ENCODE measurements at places on chromosomes 1 and 21.

- DNase-seq: no peak
Observed at GRCh38 chr1:16433030-16433429, 4.2 kb downstream of the SPATA21 start.

GRCh38 chr1:174364996-174365736 is 82.6 kb upstream of the GPR52 start:
- DNase-seq: no peak

DNA sequence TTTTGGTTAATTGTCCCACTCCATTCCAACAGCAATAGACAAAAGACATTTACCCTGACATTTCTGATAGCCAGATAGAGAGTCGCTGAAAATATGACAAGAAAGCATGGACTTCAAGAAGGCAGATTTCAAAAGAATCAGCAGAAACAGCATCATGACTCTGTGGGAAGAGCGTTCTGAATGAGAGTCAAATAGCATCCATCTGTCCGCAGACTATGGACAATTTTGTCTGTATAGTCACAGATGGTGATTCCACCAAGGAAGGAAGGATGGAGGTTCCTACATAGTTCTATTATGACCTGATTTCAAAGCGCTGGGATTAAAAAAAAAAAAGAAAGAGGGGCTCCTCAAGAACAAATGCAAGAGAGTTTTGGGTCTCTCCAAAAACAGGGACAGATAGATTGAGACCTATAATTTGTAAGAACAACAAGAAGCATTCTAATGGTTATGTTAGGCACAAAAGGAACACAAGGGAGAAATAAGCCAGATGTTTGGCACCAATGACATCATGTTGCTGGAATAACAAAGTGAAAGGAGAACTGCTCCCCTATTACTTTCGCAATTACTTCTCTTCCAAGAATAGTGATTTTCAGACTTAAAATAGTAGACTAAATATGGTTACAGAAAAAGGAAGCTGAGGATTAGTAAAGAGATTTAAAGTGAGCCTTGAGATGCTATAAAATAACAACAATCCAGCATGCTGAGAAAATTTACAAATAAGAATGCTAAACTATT is 28.5 kb downstream of the NIBAN1 start:
- no peak for DNase-seq

DNA sequence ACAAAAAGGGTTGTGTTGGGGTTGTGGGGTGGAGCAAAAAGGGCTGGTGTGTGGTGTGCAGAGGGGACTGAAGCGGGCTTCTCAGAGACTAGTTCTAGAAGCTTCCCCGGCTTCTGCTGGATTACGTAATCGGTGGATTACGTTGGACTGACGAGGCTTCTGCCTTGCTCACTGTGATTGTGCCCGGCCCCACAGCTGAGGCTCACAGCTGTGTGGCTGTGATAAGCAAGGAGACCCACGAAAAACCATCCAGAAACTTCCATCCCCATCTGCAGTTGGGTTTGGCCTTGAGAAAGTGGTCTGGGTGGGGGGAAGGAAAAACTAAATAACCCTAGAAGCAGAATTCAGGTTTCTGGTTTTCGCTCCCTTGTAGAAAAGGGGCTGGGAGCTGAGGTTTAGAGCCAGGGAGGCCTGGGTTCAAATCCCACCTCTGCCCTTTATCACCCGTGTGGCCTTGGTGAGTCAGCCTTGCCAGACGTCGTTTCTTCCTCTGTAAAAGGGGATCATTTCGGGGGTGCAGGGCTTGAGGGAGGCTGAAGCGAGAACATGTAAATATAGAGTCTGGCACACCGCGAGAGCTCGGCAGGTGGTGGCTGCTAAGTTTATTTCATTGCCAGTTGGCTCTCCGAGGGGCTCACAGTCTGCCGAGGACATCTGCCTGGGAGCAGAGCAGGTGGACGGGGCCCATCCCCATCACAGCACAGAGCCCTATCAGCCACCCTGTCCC is 30.4 kb upstream of the DISP3 start:
- no peak for DNase-seq

DNA sequence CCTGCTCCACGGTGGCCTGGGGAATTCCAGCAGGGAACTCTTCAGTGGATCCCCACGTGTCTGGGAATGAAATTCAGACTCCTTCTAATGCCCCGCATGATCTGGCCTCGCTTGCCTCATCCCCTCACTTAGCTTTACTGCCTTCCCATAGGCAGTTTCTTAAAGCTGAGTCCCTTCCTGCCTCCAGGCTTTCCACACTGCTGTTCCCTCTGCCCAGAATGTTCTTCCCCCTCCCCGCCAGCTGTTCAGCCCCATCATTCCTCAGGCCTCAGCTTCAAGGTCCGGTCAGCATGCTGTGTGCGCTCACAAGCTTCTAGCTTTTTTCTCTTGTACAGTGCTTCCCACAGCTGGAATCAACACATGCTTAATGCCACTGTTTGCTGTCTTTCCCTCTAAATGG is 54.9 kb upstream of the WASF2 start:
- DNase-seq: no peak

GRCh38 chr1:89966656-89967055 is 28.3 kb upstream of the ZNF326 start:
- no peak for DNase-seq

GRCh38 chr21:19510057-19510456 is 1106.5 kb upstream of the TMPRSS15 start:
- DNase-seq: no peak

DNA sequence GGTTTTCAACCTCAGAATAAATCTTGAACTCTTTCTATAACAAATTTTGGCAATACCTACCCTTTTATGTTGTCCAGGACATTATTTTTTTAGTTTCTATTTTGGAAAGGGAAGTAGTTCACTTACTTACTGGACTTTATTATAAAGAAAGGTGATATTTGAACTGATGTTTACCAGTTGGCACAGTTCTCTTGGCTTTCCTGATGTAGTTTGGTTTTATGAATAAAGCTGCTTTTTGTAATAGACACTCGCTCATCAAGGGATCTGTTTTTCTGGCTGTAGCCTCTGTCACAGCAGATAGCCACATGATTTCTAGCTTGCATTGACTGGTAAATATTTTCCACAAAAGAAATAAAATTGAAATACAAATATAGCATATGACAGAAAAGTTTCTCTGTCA is 40.9 kb upstream of the METTL18 start:
- DNase-seq: no peak

DNA sequence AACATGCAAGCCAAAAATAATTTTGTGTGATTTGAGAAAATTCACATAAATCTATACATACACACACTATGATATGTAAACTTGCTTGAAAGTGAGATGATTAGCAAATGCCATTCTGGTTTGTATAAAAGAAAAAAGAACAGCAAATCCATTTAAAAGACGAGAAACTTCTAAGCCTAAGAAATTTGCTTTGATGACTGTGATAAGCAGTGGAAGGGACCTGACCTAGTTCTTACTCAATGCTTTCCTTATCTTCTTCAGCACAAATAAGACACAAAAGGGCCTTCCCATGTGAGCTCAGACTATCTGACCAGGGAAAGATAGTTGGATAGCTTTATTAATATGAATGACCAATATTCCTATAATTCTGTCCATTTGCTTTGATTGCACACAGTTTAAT is 25.3 kb upstream of the NMNAT2 start:
- no peak for DNase-seq

- DNase-seq: no peak
Observed at GRCh38 chr1:15258833-15259621, 12.0 kb downstream of the FHAD1 start.

- DNase-seq: no peak
Observed at GRCh38 chr1:155967341-155968050, 10.9 kb downstream of the ARHGEF2 start.

DNA sequence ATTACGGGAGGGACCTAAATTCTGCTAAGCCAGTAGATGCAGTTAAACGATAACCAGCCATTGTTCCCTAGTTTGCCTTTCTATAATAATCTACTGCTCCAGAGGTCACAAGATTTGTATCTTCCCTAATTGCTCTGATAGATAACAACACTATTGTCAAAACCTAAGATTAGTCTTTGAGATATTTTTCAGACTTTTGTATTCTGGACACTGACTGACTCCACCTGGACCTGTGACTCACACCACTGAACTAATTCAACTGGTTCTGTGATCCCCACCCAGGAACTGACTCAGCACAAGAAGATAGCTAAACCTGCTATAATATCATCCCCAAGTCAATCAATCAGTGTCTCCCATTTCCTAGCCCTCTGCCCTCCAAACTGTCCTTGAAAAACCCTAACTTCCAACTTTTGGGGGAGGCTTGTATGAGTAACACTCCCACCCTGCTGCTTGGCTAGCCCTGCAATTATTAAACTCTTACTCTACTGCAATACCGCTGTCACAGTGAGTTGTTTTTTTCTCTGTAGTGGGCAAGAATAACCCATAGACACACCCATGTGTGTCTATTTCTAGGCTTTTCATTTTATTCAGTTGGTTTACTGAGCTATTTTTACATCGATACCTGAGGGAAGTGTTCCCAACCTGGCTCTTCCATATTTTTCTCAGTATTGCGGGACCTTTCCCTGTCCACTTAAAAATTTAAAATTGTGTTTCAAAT is 11.2 kb downstream of the KIFAP3 start:
- DNase-seq: no peak

DNA sequence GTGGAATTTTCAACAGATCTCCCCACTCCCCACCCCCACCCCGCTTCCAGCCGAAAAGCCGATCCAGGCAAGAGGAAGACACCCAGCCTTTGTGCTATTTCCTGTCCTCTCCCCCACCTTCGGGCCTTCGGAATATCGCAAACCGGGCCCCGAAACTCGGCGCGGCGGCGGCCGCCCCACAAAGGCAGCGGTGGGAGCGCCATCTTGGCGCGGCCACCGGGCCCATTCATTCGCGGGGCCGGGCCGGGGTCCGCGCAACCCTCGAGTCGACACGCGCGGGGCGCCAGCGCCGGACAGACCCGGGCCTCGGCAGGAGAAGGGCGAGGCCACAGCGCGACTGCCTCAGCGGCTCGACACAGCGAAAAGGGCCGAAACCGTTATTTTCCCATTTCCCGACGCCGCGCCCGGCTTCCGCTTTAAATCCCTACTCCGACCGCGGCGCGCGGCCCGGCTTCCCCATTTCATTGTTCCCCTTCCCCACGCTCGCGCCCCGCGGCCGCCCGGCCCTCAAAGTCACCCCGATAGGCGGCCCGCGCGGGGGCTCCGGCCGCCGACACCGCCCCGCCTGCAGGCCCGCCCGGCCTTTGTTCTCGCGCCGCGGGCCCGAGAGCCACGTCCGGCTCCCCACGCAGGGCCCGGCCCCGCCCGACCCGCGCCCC is 911 bp downstream of the GNB1 start:
- DNase-seq: peak; percentile 34

DNA sequence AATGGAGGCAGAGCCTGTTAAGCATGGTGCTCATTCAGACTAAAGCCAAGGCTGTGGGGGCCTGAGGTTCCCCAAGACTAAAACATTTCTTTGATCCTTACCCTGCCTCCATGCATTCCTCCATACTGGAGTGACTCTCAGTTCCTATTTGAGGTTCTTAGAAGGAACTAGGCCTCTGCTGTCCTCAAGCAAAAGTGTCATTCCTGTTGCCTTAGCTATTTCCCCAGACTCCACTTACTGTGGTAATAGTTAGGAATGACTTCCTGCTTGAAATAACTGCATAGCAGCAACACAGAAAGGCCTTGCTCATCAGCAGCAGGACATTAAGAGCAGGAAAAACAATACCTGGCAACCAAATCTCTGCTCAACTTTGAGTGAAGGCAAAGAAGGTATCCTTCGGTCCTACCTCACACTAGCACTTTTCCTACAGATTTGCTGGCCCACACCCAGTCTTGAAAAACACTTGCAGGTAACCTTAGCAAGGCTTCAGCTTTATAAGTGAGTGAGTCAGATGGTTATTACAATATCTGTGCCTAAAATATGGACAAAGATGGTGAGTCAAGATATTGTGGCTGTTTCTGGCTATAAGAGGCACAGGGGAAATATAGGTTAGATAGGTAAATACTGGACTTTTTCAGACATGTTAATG is 14.8 kb downstream of the LRRC41 start:
- DNase-seq: no peak

- DNase-seq: peak; percentile 39
Observed at GRCh38 chr1:234893725-234894630, 234.7 kb downstream of the TOMM20 start.

DNA sequence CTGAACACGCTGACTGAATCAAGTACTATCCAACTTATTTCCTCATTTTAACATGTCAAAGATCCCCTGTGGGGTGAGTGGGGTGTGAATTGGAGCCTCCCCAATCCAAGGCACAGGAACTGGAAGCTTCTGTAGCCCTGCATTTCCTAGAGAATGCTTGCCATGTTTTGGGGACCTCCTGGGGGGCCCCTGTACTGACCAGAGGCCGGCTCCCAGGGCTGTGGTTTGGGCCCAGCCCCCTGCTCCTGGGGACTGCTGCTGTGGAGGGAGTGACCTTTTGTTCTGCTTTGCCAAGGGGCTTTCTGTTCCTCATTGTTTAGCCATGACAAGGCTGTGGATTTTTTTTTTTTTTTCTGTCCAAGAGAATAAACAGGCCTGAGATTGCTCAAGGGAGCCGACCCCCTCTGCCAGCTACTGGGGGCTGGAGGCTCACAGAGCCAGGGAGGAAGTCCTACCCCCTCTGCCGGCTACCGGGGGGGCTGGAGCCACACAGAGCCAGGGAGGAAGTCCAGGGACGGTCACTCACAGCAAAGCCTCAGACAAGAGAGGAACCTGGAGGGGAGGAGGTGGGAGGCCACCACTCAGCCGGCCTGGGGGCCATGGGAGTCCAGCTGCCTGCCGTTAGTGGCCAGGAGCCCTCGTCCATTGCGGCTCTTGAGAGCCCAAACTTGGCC is 17.4 kb downstream of the TNFRSF1B start:
- DNase-seq: no peak

DNA sequence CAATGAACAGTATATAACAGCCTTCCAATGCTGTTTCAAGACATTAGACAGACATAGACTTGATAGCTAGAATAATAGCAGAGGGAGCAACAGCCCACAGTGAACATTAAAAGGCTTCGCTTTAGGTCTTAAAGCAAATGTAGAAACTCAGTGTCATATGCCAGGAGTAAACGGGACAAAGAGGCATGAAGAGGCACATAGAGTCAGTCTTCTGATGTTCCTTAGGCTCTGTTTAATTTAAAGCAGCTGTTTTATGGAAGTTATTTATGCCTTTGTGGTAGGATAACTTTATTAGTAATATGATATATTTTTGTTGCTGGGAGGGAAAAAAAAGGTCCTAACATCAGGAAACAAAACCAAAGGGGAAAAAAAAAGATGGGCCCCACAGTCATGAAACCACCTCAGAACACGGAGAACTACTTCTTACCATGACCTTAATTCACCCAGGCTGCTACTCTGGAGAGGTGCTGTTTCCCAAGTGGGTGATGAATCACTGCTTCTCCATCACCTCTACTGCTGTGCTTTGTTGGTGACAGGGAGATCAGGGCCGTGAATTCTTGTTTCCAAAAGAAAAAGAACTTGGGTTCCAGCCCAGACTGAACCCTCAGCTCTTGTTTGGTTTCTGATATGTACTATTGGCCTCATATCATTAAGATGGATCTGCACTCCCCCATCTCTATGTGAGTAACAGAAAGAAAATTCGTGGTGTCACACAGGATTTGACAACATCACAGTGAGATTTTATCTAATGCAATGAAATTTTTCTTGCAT is 616.9 kb downstream of the KIF26B start:
- no peak for DNase-seq

- no peak for DNase-seq
Observed at GRCh38 chr1:243261390-243261789, 5.5 kb downstream of the SDCCAG8 start.
